ENCODE measurements at places on chromosomes 3 and 15.

DNA sequence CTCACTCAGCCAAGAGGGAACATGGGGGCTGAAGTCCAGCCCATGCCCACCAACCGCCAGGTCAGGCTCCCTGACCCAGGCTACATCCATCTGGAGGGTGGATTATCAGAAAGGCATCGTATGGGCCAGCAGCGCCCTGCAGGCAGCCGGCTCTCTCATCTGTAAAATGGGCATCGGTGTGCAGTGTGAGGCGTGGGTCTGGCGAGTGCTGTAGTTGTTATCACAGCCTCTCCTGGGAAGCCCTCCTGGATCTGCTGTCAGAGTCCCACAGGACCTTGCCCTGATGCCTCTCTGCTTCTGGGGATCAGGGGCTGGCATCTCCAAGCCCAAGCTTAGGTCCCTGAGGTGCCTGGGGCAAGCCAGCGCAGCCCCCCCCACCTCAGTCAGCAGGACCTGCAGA lies 27.4 kb downstream of the CFAP100 start:
- no peak for DNase-seq

- DNase-seq, result peak; percentile 83
These were observed 32.8 kb upstream of the ST3GAL6 start for GRCh38 chr3:98730338-98730737.

DNA sequence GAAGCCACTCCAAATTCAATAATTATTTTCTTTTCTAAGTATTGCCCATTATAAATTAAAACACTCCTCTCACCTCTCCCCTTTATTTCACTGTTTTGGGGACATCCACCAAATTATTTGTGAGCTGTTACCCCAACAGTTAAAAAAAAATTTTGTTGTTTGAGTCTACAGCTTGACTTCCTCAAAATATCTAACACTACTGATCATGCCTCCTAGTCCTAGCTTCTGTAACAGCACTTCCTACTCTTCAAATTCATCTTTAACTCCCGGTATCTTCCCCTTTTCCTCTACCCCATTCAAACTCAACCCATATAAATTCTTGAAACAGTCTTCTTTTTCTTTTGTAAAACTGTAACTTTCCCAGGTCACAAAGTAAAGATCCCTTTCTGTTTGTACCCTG lies 15.9 kb downstream of the PARL start:
- DNase-seq, result no peak

GRCh38 chr3:86990012-86990733 lies 776 bp downstream of the VGLL3 start:
- no peak for DNase-seq
